ENCODE measurements at places on chromosomes 7 and 10.

GRCh38 chr10:50279489-50279888, 28.2 kb upstream of the ASAH2 start:
- peak; percentile 52 for DNase-seq
- no peak overlapping the region for H3K4me3 ChIP-seq
- no peaks in the 10 kb centered on the region for H3K4me1 ChIP-seq
- no peak overlapping the region for H3K27ac ChIP-seq

- H3K4me3 ChIP-seq: no peak overlapping the region
- peaks cover 3% of the 10 kb centered on the region for H3K4me1 ChIP-seq
- H3K27me3 ChIP-seq: no peaks in the 10 kb centered on the region
These were observed 92.8 kb upstream of the ZMIZ1 start for GRCh38 chr10:78975926-78976325.

GRCh38 chr7:73308074-73308664, 457 bp downstream of the NSUN5 start:
- no peaks in the 10 kb centered on the region for H3K27me3 ChIP-seq
- no peaks in the 10 kb centered on the region for H3K4me1 ChIP-seq
- no peak overlapping the region for H3K27ac ChIP-seq
- H3K36me3 ChIP-seq: peaks cover 14% of the 10 kb centered on the region
- no peak for DNase-seq

DNA sequence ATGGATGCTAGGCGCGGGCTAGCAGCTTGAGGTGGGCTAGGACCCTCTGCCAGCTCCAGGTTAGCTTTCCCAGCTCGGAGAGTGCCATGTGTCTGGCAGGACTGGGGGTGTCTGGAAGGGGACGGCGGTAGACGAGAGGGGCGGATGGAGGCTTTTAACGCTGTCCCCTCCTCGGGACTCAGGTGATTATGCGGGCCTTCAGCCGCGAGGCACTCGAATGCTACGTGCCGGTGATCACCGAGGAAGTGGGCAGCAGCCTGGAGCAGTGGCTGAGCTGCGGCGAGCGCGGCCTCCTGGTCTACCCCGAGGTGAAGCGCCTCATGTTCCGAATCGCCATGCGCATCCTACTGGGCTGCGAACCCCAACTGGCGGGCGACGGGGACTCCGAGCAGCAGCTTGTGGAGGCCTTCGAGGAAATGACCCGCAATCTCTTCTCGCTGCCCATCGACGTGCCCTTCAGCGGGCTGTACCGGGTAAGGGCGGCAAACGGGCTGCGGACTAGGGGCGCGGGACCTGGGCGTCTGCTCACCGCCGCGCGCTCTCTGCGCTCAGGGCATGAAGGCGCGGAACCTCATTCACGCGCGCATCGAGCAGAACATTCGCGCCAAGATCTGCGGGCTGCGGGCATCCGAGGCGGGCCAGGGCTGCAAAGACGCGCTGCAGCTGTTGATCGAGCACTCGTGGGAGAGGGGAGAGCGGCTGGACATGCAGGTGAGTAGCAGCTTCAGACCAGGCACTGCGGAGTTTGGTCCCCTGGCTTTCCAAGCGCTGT, 1.1 kb downstream of the CYP26A1 start:
- DNase-seq: peak; percentile 58
- no peak overlapping the region for H3K27ac ChIP-seq
- H3K4me1 ChIP-seq: no peaks in the 10 kb centered on the region
- peaks cover 38% of the 10 kb centered on the region for H3K36me3 ChIP-seq

DNA sequence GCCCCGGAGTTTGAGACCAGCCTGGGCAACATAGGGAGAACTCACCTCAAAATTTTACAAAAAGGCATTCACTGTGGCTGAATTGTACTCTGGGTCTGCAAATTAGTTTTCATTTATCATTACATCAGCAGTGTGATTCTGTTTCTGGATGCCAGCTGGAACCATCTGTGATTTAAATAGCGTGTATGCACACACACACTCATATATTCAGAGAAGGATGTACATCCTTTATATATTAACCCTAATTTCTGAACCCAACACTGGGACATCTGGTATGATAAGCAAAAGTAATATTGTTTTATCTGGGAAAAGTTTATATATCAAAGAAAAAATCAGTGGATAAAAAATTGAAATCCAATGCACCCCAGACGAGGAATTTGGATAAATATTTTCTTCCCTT, 33.8 kb upstream of the LYZL1 start:
- no peaks in the 10 kb centered on the region for H3K36me3 ChIP-seq
- H3K27me3 ChIP-seq: no peaks in the 10 kb centered on the region
- H3K27ac ChIP-seq: no peak overlapping the region
- no peaks in the 10 kb centered on the region for H3K4me1 ChIP-seq

- no peak for DNase-seq
- H3K27me3 ChIP-seq: no peaks in the 10 kb centered on the region
- no peaks in the 10 kb centered on the region for H3K4me1 ChIP-seq
- H3K27ac ChIP-seq: no peak overlapping the region
- no peak overlapping the region for H3K4me3 ChIP-seq
These were observed 6.9 kb upstream of the GGCT start for GRCh38 chr7:30511494-30511893.

- H3K4me1 ChIP-seq: no peaks in the 10 kb centered on the region
- H3K27me3 ChIP-seq: no peaks in the 10 kb centered on the region
- H3K36me3 ChIP-seq: no peaks in the 10 kb centered on the region
- no peak overlapping the region for H3K4me3 ChIP-seq
- H3K27ac ChIP-seq: no peak overlapping the region
These were observed 126.5 kb downstream of the SLIT1 start for GRCh38 chr10:97059006-97059871.

DNA sequence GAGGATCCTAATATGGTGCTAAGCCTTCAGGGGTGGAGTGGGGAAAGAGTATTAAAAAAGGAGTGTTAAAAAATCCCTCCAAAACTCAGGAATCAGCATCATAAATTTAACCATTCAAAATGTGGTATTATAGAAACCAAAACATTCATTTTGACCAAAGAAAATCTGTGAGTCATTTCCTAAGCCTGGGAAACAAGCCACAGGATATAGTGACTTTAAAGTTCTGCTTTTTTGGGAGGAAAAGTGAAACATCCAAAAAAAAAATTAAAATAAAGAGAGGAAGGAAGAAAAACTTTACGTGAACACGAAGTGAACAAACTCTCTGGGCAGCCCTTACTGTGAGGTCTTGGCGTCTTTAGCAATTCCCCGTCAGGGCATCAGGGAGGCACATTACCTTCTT, 74.0 kb upstream of the GSDME start:
- no peak overlapping the region for H3K27ac ChIP-seq
- H3K4me3 ChIP-seq: no peak overlapping the region
- no peaks in the 10 kb centered on the region for H3K27me3 ChIP-seq
- DNase-seq: no peak
- no peaks in the 10 kb centered on the region for H3K36me3 ChIP-seq

DNA sequence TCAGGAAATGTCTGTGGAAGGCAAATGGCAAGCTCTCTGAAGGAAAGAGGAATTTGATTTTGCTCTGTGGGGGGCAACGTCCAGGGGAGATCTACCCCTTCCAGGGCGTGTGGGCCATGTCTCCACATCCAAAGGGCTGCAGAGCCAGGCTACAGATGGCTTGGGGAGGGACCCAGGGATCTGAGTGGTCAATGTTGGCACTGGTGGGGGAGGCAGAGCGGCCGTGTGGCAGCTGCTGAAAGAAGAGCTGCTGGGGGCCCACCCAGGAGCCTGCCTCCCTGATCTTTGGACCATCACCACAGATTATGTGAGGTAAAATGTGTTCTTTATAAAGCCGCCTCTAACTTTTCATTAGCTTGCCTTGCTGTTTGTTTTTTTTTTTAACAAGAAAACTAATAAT, 144.1 kb downstream of the HERPUD2 start:
- H3K27me3 ChIP-seq: no peaks in the 10 kb centered on the region
- no peaks in the 10 kb centered on the region for H3K36me3 ChIP-seq
- no peak overlapping the region for H3K4me3 ChIP-seq
- no peak overlapping the region for H3K27ac ChIP-seq

DNA sequence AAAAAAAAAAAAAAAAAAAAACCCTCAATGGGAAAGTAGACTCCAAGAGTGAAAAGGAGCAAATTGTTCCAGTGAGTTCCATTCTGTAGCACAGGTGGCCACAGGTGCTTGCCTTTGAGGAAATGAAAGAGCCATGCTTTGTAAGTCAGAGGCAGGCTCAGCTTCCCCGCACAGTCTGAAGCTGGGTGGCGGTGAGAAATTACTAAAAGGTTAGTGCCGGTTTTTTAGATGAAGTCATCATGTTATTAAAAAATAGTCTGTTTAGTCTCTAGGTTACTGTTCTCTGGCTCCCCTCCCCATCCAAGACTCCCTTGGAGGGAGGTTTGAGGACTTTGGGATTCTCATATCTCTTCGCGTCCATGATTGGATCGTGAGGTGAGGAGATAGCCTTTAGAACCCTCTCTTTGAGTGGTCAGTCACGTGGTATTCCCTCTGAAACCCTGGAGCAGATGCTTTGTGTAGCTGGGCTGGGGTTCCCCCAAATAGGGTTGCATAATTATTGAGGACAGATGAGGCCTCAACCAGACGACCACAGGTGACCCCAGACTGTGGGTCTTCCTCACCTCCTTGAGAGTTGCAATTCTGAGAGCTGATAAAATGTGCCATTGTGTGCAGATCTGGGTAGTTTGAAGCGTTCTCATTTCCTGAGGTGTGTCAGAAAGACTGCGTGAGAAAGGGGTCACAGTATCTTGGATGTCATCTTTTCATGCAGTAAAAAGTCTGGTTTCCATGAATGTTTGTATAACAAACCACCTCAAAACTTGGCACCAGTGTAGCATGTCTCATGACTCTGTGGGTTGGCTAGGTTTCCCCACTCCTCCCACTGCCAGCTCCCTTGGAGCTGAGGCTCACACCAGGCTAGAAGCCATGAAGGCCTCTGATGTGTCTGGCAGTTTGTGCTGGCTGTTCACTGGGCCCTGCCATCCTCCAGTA, 27.1 kb downstream of the OGDH start:
- H3K36me3 ChIP-seq: peaks cover 16% of the 10 kb centered on the region
- DNase-seq: no peak
- no peaks in the 10 kb centered on the region for H3K27me3 ChIP-seq

GRCh38 chr7:53351681-53352080, 316.2 kb downstream of the POM121L12 start:
- no peak overlapping the region for H3K4me3 ChIP-seq
- H3K36me3 ChIP-seq: no peaks in the 10 kb centered on the region
- H3K4me1 ChIP-seq: no peaks in the 10 kb centered on the region
- H3K27ac ChIP-seq: no peak overlapping the region
- no peak for DNase-seq
- no peaks in the 10 kb centered on the region for H3K27me3 ChIP-seq

GRCh38 chr7:29281782-29282541, 87.4 kb downstream of the CHN2 start:
- no peak overlapping the region for H3K27ac ChIP-seq
- no peaks in the 10 kb centered on the region for H3K27me3 ChIP-seq
- peaks cover 8% of the 10 kb centered on the region for H3K4me1 ChIP-seq
- DNase-seq: no peak
- no peak overlapping the region for H3K4me3 ChIP-seq

DNA sequence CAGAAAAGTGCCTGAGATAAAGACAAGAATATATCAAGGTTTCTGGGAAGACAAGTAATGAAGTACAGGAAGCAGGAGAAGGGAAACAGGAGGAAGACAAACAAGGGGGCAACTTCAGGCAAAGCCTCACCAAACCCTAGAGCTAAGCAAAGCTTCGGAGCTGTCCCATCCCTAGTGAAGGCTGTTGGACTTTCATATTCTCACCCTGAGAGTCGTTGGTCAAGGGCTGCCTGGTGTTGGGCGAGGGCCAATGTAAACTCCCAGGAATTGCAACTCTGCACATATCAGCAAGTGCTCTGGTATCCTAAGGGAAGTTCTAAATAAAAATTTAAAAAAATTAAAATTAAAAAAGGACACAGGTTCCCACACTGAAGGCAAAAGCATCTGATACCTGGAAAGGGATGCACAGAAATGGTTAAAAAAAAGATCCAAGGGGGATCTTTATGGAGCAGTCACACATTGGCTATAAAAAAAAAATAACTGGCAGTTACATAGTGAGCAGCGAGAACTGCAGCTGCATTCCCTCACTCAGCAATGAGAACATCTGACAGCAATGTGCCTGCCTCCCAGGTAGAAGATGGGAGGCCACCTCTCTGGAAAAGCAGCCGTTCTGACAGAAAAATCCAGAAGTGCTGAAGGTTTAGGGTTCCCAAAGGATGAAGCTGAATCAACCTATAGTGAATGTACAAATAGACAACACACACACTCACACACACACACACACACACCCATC, 304.7 kb downstream of the WDR11 start:
- no peak overlapping the region for H3K4me3 ChIP-seq
- H3K27me3 ChIP-seq: no peaks in the 10 kb centered on the region
- H3K27ac ChIP-seq: no peak overlapping the region

- no peaks in the 10 kb centered on the region for H3K27me3 ChIP-seq
- H3K4me3 ChIP-seq: peak overlapping the region; percentile 95
- H3K4me1 ChIP-seq: no peaks in the 10 kb centered on the region
- peak overlapping the region; percentile 75 for H3K27ac ChIP-seq
- DNase-seq: no peak
- peaks cover 65% of the 10 kb centered on the region for H3K36me3 ChIP-seq
These were observed 760 bp downstream of the CBX3 start for GRCh38 chr7:26202019-26202990.

GRCh38 chr10:67696029-67696428, at the start of gene CTNNA3:
Gene CTNNA3, minus strand, starts transcription at chr10:67696195.
- no peak within 1 kb of the TSS for H3K4me3 ChIP-seq
- DNase-seq: no peak
- no peaks in the 10 kb centered on the region for H3K4me1 ChIP-seq
- H3K36me3 ChIP-seq: peaks cover 14% of the 10 kb centered on the region
- H3K27ac ChIP-seq: no peak within 1 kb of the TSS
- H3K27me3 ChIP-seq: no peaks in the 10 kb centered on the region

- peaks cover 6% of the 10 kb centered on the region for H3K4me1 ChIP-seq
- no peaks in the 10 kb centered on the region for H3K27me3 ChIP-seq
- H3K4me3 ChIP-seq: no peak overlapping the region
- no peak overlapping the region for H3K27ac ChIP-seq
- H3K36me3 ChIP-seq: no peaks in the 10 kb centered on the region
These were observed 93.3 kb downstream of the FAM53B start for GRCh38 chr10:124650820-124651401.

DNA sequence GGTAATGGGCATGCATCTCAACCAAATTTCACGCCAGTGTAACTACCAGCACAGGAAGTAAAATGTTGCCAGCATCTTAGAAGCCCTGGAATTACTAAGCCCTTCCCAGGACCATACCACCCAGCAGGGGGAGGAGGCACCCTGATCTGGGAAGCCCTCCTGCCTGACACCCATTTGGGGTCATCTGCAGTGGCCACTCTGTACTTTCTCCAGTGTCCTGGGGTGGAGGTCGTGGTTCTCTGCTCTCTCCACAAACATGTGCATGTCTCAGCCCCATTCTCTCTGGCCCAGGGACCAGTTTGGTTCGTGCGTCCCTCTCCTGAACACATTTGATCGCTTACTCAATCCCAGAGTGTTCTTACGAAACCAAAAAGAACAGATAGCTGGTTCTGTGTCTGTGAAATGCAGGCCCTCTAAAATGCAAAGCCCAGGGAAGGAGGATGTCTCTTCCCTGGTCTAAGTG, 9.4 kb upstream of the LRRC27 start:
- no peak overlapping the region for H3K27ac ChIP-seq
- no peaks in the 10 kb centered on the region for H3K4me1 ChIP-seq
- H3K27me3 ChIP-seq: no peaks in the 10 kb centered on the region
- H3K4me3 ChIP-seq: no peak overlapping the region
- H3K36me3 ChIP-seq: peaks cover 24% of the 10 kb centered on the region

- no peak overlapping the region for H3K4me3 ChIP-seq
- H3K4me1 ChIP-seq: no peaks in the 10 kb centered on the region
- no peaks in the 10 kb centered on the region for H3K27me3 ChIP-seq
- H3K36me3 ChIP-seq: peaks cover 13% of the 10 kb centered on the region
- no peak overlapping the region for H3K27ac ChIP-seq
These were observed 31.3 kb downstream of the HIBADH start for GRCh38 chr7:27631391-27631790.

All from H9 (cell line).